ENCODE measurements at places on chromosomes 5 and 9.

DNA sequence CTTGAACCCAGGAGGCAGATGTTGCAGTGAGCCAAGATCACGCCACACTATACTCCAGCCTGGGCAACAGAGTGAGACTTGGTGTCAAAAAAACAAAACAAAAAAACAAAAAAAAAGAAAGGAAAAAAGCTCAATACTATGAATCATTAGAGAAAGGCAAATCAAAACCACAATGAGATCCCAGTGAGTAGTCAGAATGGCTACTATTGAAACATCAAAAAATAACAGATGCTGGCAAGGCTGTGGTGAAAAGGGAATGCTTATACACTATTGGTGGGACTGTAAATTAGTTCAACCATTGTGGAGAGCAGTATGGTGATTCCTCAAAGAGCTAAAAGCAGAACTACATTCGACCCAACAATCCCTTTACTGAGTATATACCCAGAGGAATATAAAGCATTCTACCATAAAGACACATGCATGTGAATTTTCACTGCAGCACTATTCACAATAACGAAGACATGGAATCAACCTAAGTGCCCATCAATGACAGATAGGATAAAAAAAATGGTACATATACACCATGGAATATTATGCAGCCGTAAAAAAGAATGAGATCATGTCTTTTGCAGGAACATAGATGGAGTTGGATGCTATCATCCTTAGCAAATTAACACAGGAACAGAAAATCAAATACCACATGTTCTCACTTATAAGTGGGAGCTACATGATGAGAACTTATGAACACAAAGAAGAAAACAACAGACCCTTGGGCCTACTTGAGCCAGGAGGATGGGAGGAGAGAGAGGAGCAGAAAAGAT, 81.9 kb upstream of the ARRDC3 start:
- no peak for DNase-seq

GRCh38 chr5:40405230-40405629, 274.5 kb upstream of the PTGER4 start:
- no peak for DNase-seq

GRCh38 chr9:128916204-128916603, 4.6 kb upstream of the PHYHD1 start:
- no peak for DNase-seq

GRCh38 chr5:124053340-124053739, 541.4 kb downstream of the CSNK1G3 start:
- DNase-seq, result no peak

- DNase-seq, result no peak
Measured at GRCh38 chr9:91577633-91578061, 154.0 kb upstream of the NFIL3 start.

GRCh38 chr5:53253421-53253871, 143.9 kb upstream of the MOCS2 start:
- DNase-seq, result no peak

DNA sequence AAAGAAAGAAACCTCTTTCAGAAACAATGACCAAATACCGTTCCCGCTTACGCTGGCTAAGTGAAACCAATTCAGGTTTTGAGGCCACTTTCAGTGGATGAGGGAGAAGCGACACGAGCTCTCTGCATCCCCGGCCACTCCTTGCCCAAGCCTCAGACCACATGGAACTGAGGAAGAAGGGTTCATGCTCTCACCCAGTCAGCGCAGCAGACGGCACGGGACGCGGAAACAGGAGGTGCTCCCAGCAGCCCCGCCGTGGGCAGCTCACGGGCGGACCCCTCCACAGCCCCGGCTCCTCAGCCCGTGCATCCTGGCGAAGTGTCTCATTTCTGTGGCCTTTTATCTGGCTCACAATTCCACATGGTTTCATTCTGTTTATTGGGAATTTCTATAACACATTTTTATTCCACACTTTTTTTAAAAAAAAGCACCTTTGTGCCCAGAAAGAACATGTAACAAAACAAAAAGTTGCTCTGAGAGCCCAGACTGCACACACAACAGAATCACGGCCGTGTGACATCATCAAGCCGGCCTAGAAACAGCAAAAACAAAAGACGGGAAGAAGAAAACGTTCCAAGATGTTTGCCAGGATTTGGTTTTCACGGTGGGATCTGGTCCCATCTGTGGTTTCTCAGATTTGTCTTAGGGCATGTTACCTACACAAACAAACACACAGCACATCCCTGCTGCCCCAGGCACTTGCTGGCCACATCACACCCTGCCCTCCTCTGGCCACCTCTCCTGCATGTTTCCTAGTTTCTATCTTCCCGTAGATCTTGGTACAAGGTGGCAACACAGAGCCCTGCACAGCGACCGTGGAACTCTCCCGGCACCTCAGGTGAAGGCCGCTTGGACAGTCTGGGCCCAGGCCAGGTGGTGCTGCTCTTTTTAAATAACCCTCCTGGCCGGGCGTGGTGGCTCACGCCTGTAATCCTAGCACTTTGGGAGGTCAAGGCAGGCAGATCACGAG, 16.2 kb downstream of the QSOX2 start:
- DNase-seq, result no peak

GRCh38 chr5:4226565-4226964, 630.9 kb downstream of the IRX1 start:
- no peak for DNase-seq

DNA sequence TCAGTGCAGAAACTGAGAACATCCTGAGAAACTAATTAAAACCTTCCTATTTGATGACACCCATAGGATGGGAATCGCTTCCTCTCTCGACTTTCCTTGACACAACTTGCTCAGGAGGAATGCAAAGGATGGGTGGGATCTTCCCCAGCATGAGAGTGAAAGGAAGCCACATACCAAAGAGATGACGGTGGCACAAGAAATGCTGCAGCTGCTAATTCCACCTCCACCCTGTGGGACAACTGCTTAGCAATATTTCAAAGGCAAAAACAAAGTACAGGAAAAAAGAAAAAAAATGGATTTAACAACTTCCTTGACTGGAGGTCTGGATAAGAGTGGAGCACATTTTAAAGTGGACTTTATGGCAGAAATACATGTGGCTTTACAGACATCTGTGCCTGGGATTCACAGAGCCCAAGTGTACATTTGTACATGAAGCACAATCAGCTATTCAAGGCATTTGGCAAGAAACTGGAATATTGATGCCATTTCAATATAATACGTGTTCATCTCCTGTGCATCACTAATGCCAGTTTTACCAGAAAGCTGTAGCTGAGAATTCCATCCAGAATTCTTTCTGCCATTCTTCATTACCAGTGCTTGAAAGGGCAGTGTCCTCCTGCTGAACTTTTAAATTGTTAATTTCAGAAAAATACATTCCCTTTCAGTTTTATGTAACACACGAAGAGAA, 359.2 kb upstream of the ACTBL2 start:
- no peak for DNase-seq

GRCh38 chr5:42252306-42252705, 170.9 kb upstream of the GHR start:
- DNase-seq, result no peak

GRCh38 chr9:82117026-82117811, 128.6 kb downstream of the SPATA31D1 start:
- DNase-seq, result no peak

DNA sequence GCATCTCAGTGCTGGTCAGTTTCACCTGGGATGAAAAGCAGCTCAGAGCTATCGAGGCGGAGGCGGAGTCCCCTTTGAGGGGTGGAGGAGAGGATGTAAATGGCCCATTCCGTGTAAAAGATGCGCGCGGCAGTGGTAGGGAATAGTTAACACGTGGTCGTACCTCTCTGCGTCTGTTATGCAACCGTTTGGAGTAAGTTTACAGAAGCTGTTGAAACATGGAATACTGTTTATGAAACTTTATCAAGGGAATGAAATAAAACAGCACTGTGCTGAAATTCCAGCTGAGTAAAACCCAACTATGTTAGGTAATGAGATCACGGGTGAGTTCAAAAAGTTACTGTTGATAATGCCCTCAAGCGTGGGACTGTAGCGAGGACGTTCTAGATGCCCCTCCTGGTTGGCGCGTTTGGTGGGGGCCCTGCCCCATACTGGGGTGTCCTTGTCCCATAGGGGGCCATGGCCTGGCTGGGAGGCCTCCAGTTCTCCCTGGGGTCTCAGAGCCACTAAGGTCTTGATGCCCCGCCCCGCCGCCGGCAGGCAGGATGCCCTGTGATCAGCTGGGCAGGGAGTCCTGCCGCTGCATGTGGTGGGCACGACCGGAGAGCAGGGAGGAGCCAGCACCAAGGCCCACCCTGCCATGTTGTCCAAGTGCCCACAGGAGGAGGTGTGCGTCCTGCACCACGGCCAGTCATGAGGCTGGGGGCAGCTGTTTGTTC, 90.9 kb downstream of the COL5A1 start:
- DNase-seq, result no peak

- no peak for DNase-seq
Measured at GRCh38 chr5:83917261-83917908, 196.7 kb upstream of the HAPLN1 start.

GRCh38 chr9:37036776-37037502, 2.9 kb upstream of the PAX5 start:
- DNase-seq, result no peak

GRCh38 chr5:180291943-180292831, at the start of gene MAPK9:
Gene MAPK9, minus strand, starts transcription at chr5:180292083. Its CDS starts 11,522 bp downstream, at chr5:180280561.
- DNase-seq, result peak; percentile 29

GRCh38 chr5:6827526-6828219, 114.4 kb downstream of the TENT4A start:
- no peak for DNase-seq

DNA sequence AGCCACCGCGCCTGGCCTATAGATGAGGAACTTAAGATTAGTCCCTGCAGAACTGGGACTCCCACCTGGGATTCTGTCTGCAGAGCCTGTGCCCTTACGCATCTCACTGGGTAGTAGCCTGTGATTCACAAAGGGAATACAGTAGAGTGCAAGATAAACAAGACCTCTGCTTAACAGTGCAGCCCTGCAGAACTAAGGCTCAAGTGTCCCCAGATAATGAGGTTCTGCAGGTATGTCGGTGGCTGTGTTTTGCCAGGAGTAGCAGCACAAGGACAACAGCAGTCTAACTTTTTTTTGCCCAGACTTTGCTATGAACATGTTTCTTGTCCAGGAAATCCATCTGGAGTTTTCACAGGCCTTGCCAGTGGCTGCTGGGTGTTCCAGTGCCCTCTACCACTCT, 59.7 kb downstream of the DCP2 start:
- no peak for DNase-seq

- no peak for DNase-seq
Measured at GRCh38 chr5:24167806-24168205, 477.0 kb downstream of the CDH10 start.

DNA sequence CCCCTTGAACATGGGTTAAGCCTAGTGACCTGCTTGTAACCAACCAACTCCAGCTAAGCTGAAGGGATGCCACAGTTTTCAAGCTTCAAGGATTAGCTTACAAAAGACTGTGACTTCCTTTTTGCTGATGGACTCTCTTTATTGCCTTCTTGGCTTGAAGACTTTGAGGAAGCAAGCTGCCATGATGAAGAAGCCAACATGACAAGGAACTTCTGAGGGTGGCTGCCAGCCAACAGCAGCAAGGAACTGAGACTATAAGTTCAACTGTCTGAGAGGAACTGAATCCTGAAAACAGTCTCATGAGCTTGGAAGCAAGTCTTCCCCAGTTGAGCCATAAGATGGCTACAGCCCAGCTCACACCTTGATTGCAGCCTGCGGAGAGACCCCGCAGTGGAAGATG, 116.1 kb upstream of the TAF11L2 start:
- no peak for DNase-seq

GRCh38 chr5:179357031-179357430, 11.8 kb upstream of the ADAMTS2 start:
- no peak for DNase-seq

- no peak for DNase-seq
Measured at GRCh38 chr5:127010362-127010761, 20.0 kb downstream of the MARCHF3 start.

DNA sequence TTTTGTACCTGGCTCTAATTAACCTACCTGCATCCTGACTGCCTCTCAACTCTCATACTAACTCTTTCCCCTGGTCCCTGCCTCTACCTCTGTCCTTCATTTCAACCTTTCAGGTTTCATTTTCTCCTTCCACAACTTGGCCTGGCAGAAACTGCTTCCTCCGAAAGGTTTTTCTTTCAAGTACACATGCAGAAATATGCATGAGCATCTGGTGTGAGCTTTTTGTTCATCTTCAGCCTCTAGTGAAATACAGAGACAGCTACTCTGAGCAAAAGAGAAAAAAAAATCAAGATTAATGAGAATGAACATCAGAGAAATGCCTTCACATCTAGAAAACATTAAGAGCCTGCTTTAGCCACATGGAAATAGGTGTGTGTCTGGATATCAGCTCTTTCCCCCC, 297.9 kb upstream of the PCSK5 start:
- DNase-seq, result no peak

DNA sequence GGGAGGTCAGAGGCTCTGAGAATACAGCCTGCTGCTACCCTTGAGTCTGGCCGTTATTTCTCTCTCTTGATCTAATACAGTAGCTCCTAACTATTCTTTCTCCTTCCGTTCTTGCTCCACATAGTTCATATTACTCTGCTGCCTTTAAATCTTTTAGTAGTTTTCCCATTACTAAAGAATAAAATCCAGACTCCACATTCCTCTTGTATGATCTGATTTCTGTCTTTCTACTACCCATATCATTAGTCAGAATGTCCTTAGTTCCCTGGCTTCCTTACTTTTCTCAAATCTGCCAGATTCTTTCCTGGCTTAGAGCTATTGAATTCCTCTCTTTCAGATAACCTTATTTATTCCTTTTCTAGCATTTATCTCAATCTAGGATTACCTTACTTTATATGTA, 40.0 kb downstream of the MARCHF6 start:
- DNase-seq, result no peak

- DNase-seq, result no peak
Measured at GRCh38 chr5:132344775-132345514, 24.6 kb upstream of the SLC22A5 start.

DNA sequence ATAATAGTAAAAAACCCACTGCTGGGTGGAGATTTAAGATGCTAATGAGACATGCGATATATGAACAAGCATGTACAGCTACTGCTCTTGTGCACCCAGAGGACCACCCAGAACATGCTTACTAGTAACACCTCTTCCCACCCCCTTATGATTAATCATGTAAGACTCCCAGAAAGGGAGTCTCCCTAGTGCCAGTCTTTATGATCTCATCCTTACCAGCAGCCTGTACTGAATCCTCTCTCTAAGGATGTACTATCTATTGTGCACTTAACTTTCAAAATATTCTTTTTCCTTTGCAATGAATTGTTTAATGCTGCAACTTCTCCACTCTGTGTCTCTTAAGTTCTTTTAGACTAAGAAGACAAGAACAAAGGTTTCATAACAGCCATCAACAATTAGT, 9.1 kb upstream of the MAT2B start:
- no peak for DNase-seq

- no peak for DNase-seq
Measured at GRCh38 chr9:109627042-109627441, 128.9 kb upstream of the PTPN3 start.

GRCh38 chr5:132812781-132813598, at the start of gene SOWAHA:
Gene SOWAHA, plus strand, starts transcription at chr5:132813302. Its CDS starts 320 bp downstream, at chr5:132813622.
- DNase-seq, result no peak

DNA sequence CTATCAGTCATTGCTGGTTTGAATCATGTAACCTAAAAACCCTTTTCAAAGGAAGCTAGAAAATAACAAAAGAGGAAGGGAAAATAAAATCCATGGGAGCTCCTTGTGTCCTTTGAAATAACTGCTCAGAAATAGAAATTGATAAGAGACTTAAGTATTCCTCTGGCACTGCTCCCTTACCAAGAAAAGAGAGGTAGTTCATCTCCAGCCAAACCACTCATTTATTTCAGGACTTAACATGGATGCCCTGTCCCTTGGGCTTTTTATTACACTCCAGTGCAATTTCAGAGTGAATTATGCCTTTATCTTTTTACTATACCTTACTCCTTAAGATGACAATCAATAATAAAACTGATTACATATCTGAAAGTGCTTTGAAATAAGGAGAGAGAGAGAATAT, 61.0 kb downstream of the MUSK start:
- no peak for DNase-seq

- no peak for DNase-seq
Measured at GRCh38 chr5:66896171-66896570, 300.0 kb downstream of the MAST4 start.
